ENCODE measurements at places on chromosomes 7 and 10.

- DNase-seq, result no peak
Observed at GRCh38 chr10:12849319-12850181, 152.0 kb downstream of the CCDC3 start.

GRCh38 chr10:86221442-86222335 lies 144.9 kb downstream of the GRID1 start:
- no peak for DNase-seq

DNA sequence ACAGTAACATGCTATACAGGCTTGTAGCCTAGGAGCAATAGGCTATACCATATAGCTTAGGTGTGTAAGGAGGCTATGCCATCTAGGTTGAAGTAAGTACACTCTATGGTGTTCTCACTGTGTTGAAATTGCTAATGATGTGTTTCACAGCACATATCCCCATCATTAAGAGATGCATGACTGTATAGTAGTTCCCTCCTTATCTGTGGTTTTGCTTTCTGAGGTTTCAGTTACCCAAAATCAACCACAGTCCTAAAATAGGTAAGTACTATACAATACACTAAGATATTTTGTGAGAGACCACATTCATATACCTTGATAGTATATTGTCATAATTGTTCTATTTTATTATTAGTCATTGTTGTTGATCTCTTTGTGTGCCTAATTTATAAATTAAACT lies 12.7 kb downstream of the FZD1 start:
- DNase-seq, result no peak

GRCh38 chr10:129063877-129064276 lies 403.2 kb upstream of the MGMT start:
- no peak for DNase-seq

- DNase-seq, result no peak
Observed at GRCh38 chr10:21079330-21079658, 182.2 kb upstream of the NEBL start.

DNA sequence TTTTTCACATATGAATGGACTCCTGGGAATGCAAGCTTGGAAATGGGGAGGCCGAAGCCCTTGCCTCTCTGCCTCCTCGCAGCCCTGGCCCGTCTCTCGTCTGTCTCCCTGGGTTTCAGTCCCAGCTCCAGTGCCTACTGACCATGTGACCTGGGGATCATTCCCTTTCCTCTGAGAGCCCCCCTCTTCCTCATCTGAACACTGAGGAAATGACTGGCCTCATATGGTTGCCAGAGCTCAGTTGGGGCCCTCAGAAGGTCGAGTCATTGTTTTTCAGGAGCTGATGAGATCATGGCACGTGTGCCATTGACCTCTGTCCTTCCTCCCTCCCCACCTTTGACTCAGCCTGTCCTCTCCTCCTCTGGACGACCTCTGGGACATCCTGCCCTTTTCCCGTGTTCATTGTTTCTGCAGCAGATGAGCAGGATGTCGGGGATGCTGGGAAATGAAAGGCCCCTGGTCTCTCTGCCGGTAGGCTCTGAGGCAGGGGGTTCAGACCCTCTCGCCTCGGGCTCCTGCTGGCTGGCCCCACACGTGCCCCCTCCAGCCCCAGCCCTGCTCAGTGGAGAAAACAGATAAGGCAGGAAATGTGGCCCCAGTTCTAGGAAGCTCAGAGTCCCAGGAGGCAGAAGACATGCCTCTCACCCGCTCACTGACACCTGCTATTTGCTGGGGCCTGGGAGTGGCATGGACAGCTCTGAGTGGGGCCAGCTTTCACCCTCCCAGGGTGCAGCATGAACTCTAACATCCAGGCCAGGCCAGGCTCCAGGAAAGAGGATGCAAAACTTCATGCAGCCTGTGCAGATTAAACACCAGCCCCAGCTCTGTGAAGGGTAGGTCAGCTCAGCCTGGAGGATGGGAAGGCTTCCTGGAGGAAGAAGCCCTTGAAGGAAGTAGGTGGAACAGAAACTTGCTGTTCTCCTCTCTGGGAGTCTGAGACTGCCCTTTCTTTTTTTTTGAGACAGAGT lies 8.3 kb upstream of the PPP1R35 start:
- no peak for DNase-seq

DNA sequence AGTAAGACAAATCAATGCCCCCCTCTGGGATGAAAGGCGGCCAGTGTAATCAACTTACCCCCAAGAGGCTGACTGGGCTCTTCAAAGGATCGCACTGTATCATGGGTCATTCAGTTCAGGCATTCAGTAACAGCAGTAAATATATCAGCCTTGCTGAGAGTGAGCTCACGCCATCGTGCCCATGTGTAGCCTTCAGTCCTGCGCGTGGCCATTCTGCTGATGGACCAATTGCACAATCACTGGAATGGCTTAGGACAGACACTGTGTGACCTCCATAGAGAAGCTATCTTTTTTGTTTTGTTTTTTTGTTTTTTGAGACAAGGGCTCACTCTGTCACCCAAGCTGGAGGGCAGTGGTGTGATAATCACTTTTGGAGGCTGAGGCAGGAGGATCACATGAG lies 9.1 kb upstream of the PRKRIP1 start:
- DNase-seq, result no peak

- no peak for DNase-seq
Observed at GRCh38 chr10:61329854-61330253, 123.3 kb downstream of the TMEM26 start.

DNA sequence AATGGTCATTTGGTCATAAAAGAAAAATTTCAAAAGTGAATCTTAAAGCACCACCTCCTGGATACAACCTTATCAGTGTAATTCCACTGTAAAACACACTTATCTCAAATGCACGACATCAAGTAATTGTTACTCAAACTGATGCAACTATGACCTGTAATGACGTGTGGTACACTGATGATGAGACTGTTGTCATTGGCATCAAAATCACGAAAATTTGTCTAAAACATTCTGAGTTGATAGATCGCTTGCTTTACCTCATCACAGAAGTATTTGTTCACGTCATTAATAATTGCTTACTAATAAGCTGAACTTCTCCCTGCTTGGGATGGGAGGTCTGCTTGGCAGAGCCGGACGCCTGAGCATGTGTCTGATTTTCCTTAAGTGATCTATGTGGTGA lies 221.8 kb upstream of the KLF6 start:
- DNase-seq, result no peak

GRCh38 chr7:44395067-44395466 lies 69.7 kb upstream of the CAMK2B start:
- no peak for DNase-seq

DNA sequence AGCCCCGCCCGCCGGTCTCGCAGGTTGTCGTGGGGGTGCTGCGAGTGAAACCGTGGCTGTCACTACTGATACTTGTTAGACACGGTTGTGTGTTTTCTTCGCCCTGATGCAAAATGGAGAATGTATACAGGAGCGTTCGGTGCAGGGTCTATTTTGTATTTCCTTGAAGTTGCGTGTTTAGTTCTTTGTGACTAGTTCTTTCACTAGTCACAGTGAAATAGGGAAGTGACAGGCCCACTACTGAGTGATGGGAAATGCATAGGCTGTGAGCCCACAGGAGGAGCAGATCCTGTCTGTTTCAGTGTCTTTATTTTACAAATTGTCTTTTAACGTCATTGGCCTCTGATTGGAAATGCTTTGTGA lies 675 bp downstream of the ABRAXAS2 start:
- no peak for DNase-seq

DNA sequence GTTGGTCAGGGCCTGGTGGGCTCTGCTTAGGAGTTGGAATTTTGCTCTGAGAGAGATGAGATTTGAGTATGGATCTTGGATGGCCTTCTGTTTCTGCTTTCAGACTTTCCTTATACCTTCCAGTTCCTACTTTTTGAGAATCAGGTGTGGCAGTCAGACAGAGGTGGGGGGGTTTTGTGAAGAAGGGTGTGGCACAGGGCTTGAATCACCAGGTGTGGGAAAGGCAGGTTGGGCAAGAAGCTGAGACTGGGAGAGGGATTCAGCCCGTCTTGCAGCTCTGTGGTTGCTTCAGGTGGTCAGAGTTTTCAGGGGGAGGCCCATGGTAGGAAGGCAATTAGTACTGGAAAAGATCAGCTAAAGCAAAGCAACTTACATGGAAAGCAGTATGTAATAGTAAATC lies 340.2 kb downstream of the LRMDA start:
- no peak for DNase-seq

DNA sequence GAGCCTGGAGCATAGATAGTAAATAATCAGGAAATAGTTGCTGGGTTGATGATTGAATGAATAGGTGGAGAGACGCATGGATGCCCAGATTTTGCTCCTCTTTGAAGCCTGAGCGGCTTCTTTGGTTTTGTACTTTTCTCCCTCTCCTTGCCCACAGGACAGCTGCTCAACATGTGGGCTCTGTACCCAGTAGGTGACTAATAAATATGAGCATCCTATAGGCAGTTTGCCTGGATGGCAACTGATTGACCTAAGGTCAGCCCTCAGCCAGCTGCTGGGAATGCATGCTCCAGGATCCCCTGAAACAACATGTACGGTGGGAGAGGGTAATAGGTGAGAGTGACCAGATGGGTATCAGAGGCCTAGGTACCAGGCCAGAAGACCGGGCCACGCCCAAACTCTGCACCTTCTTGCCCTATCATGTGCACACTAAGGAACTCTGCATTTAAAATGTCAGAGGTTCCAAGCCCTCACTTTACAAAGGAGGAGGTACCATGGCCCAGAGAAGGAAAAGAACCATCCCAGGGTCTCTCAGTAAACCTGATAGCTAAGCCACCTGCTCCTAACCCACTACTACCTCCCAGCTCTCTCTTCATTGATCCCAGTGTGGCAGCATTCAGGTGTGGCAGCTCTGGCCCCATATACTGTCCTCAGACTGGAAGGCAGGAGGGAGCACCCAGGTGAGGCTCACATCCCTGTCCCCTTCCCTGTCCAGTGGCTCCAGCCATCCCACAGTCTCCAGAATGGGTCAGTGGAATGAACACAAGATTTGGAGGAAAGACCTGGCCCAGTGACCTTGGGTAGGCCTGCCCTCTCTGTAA lies 2.7 kb upstream of the ZCCHC24 start:
- no peak for DNase-seq

GRCh38 chr7:33400214-33400538 lies 270.8 kb downstream of the BBS9 start:
- no peak for DNase-seq

DNA sequence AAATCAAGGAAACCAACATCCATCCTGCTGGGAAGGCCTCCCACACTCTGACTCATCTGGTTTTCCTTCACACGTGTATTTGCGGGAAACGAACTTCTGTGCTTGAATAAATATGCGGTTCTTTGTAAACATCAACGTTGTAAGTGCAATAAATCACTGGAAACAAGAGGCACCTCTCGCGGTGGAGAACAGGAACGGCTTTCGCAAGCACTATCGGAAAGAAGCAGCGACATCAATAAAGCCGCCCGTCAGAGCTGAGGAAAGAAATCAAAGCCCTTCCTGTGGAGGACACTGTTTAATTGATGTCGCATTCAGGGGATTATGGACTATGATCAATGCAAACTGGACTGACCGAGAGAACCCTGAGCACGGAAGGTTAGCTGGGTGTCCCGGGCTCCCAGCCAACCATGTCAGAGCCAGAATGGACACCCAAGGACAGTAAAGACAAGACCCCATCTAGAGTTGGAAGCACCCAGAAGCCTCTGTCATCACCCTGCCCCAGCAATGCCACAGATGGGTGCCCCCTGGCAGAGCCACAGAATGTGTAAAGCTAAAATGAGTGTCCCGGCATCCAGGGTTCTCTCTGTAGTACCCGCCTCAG lies 37.6 kb downstream of the OAT start:
- DNase-seq, result no peak

GRCh38 chr7:116316838-116317628 lies 106.7 kb downstream of the TES start:
- DNase-seq, result peak; percentile 3

GRCh38 chr7:81719865-81720264 lies 50.0 kb downstream of the HGF start:
- DNase-seq, result no peak

DNA sequence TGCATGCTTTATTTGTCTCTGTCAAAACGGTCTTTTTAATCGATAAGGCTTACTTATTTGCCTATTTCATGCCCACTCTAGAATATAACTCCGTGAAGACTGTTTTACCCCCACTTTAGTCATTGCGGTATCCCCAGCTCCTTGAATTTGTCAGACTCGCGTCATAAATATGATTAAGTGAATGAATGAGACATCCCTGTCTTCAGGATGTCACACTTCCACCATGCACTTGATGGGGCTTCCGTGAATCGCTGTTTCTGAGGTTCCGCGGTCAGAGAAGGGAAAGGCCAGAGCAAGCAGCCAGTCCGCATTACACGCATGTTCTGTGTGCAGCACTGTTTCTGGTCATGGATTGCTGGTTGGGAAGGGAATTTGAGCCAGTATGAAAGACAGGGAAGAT lies 138.8 kb downstream of the CELF2 start:
- no peak for DNase-seq

GRCh38 chr7:44637788-44638594 lies 31.6 kb downstream of the OGDH start:
- peak; percentile 70 for DNase-seq

DNA sequence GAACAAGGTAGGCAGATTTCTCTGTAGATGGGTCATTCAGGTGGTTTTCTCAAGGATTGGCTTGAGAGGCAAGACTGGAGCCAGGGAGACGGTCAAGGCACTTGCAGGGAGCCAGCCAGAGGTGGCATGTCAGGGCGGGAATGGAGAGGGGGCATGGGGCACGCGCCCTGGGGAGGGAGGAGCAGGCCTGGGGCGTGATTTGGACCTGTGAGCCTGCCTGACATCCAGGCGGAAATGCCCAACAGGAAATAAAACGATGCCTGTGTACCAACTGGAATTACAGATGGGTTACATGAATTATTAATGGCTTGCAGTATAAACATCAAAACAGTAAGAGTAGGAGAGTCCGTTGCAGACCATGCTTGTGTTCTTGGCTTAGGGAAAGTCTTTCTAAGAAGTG lies 8.6 kb upstream of the SUN1 start:
- DNase-seq, result no peak

- no peak for DNase-seq
Observed at GRCh38 chr7:69813637-69814240, 215.5 kb downstream of the AUTS2 start.

- no peak for DNase-seq
Observed at GRCh38 chr10:3027866-3028265, 39.5 kb upstream of the PFKP start.

DNA sequence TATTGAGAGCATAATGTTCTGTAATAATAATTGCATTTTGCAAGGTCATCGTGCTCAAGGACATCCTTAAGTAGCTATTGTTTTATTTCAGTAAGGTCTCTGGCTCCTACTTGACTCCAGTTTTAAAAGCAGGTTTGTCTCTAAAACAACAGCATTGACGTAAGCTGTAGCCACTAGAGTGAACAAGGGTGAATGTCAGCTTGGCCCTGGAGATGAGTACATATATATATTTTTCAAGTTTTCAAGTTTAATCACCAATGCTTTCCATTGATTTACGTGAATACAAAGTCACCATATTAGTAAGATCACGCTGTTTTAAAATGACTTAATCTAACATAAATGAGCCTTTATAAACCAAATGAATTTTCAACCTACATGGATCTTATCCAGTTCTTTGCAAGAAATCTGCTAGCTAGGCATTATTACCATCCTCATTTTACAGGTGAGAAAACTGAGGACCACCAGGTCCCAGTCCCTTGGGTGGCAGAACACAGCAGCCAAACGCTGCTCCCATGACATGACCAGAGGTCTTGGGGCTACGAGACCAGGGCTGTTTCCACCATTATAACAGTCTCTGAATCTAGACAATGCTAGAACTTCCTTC lies 57.2 kb upstream of the ELMO1 start:
- no peak for DNase-seq

- DNase-seq, result no peak
Observed at GRCh38 chr7:91929463-91929862, 11.2 kb upstream of the AKAP9 start.
